Effector CD4-positive, alpha-beta T cell (primary cell): ENCODE measurements at places on chromosomes 11 and 22.

GRCh38 chr22:36761553-36762240, 14.2 kb downstream of the IFT27 start:
- no peak for DNase-seq

- DNase-seq = no peak
These were observed 9.1 kb upstream of the PSMA1 start for GRCh38 chr11:14529321-14529720.

- no peak for DNase-seq
These were observed 75.2 kb upstream of the TP53I11 start for GRCh38 chr11:45025716-45026492.

GRCh38 chr11:45163956-45164575, 17.6 kb downstream of the PRDM11 start:
- no peak for DNase-seq

GRCh38 chr22:17974087-17974486, 50.3 kb downstream of the MICAL3 start:
- DNase-seq = no peak

- no peak for DNase-seq
These were observed 12.5 kb upstream of the CSF2RB start for GRCh38 chr22:36900880-36901279.

DNA sequence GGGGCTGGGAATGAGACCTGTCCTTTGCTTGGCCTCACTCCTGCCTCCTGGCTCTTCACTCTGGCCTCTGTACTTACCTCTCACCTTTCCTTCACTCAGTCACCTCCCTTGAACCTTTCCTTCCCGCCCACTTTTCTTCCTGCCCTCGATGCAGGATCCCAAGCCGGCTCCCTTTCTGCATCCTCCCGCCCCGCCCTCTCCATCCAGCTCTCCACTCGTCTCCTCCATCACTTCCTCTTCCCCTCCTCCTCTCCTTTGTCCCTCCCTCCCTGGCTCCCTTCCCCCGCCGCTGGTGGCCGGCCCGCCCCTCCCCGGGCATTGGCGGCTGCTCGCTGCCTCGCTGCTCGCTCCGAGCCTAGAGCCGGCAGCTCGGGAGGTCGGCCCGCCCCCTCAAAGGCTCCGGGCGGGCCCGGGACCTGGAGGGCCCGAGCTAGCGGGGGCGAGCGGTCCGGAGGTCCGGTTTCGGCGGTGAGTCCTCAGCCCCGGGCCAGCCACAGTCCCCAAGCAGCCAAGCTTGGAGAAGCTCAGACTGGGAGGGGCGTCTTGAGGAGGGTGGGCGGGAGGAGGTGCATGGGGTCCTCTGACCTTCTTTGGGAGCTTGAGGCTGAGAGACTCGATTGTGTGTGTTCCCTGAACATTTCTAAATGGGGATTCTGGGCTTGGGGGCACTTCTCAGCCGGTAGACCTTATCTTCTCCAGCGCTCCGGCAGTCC, 13.8 kb downstream of the PHLDB1 start:
- no peak for DNase-seq
